ENCODE measurements at places on chromosomes 12 and 14.

- no peak for DNase-seq
Measured at GRCh38 chr12:57216921-57217879, 606 bp downstream of the NXPH4 start.

DNA sequence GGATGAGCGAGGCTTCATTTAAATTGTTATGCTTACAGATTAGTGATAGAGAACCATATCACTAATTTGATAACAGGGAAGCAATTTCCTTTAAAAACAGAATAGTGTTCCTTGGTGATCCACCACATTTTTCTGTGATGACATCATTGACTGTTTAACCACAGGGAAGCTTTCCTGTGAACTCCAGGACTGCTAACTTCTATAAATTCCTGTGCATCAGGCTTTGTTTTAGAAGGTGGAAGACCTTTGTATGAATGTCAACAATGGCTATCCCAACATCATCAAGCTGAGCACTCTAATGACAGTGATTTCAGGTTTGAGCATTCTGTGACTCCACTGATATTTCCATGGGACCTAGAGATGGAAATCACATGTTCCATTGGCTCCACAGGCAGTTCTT, 177.1 kb downstream of the RMST start:
- no peak for DNase-seq

- no peak for DNase-seq
Measured at GRCh38 chr14:94975366-94975765, 182.0 kb downstream of the DICER1 start.

DNA sequence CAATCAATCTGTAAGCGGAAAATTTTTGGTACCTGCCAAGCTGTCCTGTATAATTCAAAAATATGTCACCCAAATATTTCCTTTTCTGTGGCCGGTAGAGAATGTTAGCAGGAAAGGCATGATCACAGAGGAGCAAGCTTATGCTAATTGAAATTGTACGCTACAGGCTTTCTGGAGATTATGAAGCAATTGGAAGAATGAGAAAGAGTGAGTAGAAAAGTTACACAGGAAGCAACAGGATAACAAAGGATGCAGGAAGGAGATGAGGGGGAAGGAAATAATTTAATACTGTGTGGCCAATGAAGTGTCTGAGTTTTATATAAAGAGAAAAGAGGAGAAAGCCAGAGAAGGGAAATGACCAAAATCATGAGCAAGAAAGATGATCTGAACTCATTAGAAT, 627.2 kb upstream of the STXBP6 start:
- no peak for DNase-seq

DNA sequence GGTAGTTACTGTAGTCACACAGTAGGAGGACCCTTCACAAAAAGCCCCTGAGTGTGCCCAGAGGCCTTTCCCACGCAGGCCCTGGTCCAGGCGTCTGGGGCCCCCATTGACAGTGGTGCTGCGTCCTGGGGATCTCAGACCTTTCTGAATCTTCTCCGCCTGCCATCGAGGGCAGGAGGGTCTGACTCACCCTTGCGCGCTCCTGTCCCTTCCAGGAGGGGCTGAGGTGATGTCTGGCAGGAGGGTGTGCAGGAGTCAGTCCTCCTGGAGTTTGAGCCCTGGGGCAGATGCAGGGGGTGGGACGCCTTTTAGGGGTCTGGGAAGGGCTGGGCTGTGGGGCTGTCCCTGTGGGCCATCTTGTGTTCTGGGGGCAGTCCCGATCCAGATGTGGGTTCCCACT, 386.8 kb downstream of the TMEM121 start:
- DNase-seq: no peak

GRCh38 chr12:98595243-98595988, 1.9 kb downstream of the SLC25A3 start:
- DNase-seq: peak; percentile 71

DNA sequence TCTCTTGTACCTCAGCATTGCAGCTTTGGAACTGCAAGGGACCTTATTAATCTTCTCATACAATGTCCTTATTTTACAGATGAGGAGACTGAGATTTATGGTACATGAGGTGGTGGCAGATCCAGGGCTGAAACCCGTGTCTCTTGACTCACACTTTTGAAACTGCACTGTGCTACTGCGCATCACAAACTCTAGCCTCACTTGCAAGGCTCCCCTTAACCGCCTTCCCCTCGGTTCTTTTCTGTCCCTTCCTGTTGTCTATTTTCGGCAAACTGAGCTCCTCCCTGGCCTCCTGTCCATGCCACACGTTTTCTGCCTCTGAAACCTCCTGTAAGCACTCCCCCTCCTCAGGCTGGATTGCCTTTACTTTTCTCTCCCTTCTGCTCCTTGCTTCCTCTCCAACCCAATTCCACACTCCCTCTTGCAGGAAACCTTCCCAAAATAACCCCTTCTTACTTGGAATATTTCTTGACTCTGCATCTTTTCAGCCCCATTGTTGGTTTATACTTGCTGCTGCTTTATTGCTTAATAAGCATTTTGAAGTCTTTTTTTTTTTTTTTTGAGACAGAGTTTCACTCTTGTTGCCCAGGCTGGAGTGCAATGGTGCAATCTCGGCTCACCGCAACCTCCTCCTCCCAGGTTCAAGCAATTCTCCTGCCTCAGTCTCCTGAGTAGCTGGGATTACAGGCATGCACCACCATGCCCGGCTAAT, 72.4 kb upstream of the CISTR start:
- no peak for DNase-seq

- DNase-seq: no peak
Measured at GRCh38 chr12:132476038-132476414, 13.9 kb upstream of the FBRSL1 start.

- DNase-seq: no peak
Measured at GRCh38 chr14:32047791-32048190, 29.3 kb upstream of the ARHGAP5 start.

GRCh38 chr14:76196980-76197695, 45.4 kb downstream of the GPATCH2L start:
- no peak for DNase-seq

DNA sequence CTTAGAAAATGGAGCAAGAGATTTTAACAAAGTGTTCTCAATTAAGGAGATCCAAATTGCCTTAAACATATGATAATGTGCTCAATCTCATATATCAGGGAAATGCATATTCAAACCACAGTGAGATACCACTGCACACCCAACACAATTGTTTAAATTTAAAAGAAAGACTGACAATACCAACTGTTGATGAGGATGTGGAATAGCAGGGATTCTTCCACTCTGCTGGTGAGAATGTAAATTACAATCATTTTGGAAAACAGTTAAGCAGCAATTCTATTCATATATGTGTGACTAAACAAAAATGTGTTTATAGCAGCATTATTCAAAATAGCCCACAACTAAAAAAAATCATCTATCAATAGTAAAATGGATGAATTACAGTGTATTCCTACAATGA, 144.2 kb downstream of the KICS2 start:
- DNase-seq: no peak

DNA sequence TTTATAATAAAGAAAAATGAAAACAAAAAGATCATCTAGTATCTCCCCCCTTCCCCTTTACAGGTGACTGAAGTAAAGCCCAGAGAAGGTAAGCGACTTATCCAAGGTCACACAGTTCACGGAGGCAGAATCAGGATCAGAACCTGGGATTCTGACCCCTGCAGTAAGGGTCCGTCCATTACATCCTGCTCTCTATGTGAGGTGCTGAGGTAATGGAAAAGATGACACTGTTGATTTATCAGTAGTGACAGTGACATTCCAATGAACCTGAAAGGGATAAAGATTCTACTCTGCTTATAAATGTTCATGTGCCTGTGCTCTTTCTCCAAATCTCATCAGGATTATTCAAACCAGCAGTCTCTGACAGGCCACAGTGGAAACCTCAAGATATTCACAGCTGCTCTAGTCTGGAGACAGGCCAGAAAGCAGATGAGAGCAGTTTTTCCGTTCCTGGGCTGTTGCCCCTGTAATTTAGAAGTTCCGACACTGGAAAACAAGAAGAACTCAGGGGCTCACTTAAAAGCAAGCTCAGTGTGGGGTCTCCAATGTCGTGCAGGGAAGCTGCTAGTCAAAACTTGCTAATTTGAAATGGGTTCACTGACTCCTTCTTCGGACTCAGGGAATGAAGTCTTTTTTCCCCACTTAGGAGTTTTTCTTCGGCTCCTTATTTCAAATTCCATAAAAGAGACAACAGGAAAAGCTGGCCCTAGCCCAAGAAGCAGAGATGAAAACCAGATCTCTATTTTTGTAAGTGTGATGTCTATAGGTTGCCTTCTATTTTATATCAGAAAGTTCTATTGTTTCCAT, 131.8 kb upstream of the EEA1 start:
- DNase-seq: no peak

- DNase-seq: no peak
Measured at GRCh38 chr14:106657460-106657859, 1131.1 kb downstream of the TMEM121 start.

DNA sequence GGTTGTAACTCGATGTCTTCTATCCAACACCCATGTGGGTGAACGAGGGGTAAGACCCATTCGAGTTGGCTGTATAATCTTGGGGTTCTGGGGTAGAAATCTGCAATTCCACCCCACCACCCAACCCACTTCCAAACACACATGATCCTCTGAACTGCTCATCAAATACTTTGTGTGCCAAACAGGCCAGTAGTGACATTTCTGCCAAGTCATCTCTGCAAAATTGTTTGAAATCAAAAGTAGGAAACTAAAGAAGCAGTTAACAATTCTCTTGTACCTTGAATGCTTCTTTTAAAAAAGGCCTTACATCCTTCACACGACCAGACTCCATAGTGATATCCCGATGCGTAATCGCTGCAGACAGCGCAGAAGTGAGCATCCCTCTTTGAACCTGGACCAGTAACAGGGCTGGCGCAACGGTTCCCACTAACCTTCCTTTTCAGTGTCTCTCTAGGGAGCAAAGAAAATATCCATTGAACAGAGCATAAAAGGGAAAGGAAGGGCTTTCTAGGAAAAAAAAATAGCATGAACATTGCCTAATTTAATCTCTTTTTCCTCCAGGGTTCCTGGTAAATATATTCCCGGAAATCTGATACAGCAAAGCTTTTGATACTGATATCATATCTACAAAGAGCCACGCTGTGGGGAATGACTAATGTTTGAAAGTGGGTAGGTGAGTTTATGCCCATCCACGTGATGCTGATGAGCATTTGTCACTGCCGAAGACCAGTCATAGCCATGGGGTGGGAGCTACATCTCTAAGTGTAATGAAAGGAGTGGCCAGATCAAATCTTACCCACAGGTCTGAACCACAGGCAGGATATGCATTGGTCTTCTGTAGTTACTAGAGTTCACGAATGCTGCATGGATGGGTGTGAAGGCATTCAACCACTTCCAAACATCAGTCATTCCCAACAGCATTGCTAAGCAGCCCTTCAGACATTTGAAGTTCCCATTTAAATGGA, 14.2 kb downstream of the ESR2 start:
- DNase-seq: no peak

GRCh38 chr14:35533357-35534207, at the start of gene INSM2:
Gene INSM2 (plus strand): TSS chr14:35534164. CDS start chr14:35534253, 89 bp downstream.
- DNase-seq: peak; percentile 59

- peak; percentile 55 for DNase-seq
Measured at GRCh38 chr14:86296173-86296572, 766.2 kb downstream of the FLRT2 start.

DNA sequence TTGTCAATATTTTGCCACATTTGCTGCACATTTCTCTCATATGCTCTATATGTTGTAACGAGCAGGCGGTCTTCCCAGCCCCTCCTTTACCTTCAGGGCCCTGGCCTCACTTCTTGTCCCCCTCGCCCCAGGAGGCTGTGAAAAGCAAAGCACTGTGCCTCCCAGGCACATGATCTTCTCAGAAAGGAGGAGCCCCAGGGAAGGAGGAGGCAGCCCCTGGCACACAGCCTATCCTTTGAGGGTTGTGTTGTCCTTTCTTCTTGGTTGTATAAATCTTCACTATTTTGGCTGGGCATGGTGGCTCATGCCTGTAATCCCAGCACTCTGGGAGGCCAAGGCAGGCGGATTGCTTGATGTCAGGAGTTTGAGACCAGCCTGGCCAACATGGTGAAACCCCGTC, 77.0 kb downstream of the PPP2R5C start:
- no peak for DNase-seq

DNA sequence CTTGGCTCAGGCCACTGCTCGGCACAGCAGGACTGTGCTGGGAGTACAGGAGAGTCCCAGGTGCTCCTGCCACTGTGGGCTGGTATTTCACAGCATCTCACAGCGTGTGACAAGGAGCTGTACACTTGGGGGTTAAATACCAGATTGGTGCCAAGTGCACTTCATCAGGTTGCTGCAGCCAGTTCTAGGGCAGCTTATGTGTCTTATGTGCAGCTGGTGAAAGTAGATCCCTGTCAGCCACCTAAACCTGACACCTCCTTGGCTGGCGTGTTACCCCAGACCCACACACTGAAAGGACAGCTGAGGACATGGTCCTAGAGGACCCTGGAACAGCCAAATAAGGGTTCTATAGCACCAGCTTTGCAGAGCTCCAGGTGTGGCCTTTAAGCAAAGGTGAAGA, 18.9 kb downstream of the PLEKHH1 start:
- DNase-seq: no peak

DNA sequence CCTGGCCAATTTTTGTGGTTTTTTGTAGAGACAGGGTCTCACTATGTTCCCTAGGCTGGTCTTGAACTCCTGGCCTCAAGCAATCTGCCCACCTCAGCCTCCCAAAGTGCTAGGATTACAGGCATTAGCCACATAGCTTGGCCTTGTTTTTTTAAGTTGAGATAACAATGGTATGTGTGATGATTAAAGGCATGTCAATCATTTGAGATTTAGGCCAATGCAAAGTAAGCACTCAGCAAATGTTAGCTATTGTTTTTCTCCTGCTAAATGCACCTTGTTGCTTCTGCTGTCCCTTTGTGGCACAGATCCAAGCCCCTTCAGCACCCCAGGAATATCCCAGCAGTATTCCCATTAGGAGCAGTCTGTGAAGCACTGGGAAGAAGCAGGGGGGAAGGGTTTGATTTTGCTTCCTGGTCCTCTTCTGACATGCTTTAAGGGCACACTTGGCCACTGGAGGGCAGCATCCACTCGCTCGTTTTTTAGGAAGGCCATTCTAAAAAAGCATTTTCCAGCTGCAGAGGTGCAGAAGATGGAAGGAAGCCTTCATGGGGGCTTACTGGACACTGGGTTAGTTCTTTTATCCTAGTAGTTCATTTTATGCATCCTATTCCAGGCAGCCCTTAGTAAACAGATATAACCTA, 70.2 kb upstream of the ZFP36L1 start:
- DNase-seq: peak; percentile 70

GRCh38 chr12:15268927-15269552, 47.8 kb upstream of the RERG start:
- DNase-seq: no peak

DNA sequence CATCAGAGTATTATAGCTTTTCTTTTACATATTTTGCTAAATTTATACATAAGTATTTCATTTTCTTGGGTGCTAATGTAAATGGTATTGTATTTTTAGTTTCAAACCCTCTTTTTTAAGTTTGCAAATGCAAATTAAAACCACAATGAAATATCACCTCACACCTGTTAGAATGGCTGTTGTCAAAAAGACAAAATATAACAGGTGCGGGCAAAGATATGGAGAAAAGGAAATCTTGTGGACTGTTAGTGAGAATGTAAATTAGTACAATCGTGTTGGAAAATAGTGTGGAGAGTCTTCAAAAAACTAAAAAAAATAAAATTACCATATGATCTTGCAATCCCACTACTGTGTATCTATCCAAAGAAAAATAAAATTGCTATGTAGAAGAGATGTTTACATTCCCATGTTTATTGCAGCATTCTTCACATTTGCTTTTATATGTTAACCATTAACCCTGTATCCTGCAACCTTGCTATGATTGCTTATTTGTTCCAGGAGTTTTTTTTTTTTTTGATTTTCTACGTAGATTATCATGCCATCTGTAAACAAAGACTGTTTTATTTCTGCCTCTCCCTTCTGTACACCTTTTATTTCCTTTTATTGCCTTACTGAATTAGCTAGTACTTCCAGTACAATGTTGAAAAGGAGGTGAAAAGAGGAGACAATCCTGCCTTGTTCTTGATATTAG, 405.4 kb upstream of the MIS18BP1 start:
- DNase-seq: no peak
